CD4-positive, alpha-beta memory T cell (primary cell): ENCODE measurements at places on chromosomes 1 and 21.

DNA sequence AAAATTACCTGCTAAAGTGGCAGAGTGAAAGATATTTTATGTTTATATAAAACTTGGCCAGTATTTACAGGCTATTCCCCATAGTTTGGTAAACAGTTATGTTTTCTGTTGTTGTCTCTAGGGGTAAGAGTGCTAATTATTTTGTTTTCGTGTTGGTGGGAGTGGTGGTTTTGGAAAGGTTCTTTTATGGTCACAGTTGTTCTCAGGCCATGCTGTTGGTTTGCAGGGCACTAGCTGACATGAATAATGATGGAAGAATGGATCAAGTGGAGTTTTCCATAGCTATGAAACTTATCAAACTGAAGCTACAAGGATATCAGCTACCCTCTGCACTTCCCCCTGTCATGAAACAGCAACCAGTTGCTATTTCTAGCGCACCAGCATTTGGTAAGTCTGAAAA lies 92.5 kb downstream of the ITSN1 start:
- no peak for DNase-seq

- no peak for DNase-seq
Measured at GRCh38 chr1:31931593-31932225, 6.5 kb downstream of the PTP4A2 start.

DNA sequence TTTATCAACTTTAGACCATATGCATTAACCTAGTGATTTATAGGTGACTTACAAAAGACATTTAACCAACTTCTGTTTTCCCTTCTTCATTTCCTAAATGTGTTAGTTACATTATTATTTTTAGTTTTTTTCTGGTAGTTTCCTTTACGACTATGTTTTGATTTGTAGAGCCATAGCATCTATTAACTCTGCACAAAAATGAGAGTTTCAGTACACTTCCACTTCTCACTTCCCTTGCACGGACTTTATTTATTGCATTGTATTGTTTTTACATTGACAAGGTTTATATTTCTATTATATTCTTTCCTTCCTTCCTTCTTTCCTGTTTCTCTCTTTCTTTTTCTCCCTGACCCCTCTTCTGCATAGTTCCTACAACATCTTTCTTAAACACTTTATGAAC lies 14.7 kb downstream of the PKN2 start:
- DNase-seq, result no peak

GRCh38 chr1:206700445-206701036 lies 15.8 kb downstream of the MAPKAPK2 start:
- no peak for DNase-seq

- no peak for DNase-seq
Measured at GRCh38 chr1:116861137-116861536, 48.6 kb upstream of the PTGFRN start.

- no peak for DNase-seq
Measured at GRCh38 chr1:234238060-234238459, 135.2 kb upstream of the COA6 start.

DNA sequence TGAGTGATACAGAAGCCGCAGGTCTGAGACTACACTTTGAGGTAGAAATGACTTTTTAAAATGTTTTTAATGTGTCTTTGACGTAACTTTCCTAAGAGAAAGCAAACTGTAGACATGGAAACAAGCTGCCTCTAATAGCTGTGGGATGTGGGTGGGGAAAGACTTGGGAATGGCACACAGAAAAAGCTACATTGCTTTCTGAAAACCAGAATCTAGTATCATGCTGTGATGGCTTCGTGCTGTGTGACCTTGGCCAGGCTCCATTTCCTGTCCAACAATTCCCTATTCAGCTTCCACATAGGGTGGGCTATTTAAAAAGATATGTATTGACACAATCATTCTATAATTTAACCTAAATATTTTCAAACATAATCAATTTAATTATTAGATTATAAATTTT lies 909.1 kb downstream of the NCAM2 start:
- no peak for DNase-seq

DNA sequence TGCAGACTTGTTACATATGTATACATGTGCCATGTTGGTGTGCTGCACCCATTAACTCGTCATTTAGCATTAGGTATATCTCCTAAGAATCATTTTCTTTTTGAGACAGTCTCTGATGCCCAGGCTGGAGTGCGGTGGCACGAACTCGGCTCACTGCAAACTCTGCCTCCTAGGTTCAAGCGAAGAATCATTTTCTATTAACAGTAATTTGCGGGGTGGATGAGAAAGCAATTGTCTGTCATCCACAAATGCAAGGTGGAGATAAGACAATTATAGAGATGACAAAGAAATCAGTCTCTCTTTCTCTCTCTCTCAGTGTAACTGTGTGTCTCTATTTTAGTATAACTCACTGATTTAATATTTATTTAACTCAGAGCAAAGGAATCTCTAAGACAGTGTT lies 131.0 kb upstream of the KIAA1614 start:
- no peak for DNase-seq

DNA sequence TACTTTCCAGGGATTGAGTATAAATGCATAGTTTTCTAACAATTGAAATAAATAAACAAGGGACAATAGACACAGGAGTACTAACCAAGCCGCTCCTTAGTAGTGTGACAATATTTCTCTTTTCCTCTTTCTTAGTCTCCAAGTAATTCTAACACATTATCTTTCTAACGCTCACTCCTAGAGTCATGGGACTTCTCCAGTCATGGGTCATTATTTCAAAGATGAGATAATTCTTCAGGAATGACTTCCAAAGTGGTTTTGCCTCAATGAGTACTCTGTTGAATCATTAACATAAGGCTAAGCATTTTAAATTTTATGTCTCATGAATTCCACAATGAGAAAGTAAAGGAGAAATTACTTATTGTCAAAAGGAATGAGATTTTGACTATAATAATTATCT lies 605.8 kb upstream of the ADAMTS5 start:
- DNase-seq, result no peak

- DNase-seq, result no peak
Measured at GRCh38 chr1:24931468-24932231, 1.6 kb upstream of the RUNX3 start.

GRCh38 chr1:7681401-7681800 lies 89.7 kb upstream of the VAMP3 start:
- DNase-seq, result no peak

DNA sequence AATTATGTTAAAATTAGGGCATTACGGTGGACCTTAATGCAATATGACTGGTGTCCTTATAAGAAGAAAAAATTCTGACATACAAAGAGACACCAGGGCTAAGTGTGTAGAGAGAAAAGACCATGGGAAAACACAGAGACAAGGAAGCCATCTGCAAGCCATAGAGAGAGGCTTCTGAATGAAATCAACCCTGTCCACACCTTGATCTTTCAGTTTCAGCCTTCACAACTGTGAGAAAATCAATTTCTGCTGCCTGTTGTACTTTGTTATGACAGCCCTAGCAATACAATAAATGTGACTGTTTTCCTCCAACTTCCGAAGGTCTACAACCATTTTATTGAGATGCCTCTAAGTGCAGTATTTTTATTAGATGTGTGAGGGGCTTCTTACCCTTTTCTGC lies 1407.2 kb downstream of the MRPL39 start:
- DNase-seq, result no peak

- no peak for DNase-seq
Measured at GRCh38 chr1:239960366-239960765, 131.3 kb upstream of the FMN2 start.

- no peak for DNase-seq
Measured at GRCh38 chr1:67880056-67880601, 46.9 kb upstream of the GNG12 start.

- no peak for DNase-seq
Measured at GRCh38 chr1:154777781-154778180, 92.3 kb downstream of the KCNN3 start.

DNA sequence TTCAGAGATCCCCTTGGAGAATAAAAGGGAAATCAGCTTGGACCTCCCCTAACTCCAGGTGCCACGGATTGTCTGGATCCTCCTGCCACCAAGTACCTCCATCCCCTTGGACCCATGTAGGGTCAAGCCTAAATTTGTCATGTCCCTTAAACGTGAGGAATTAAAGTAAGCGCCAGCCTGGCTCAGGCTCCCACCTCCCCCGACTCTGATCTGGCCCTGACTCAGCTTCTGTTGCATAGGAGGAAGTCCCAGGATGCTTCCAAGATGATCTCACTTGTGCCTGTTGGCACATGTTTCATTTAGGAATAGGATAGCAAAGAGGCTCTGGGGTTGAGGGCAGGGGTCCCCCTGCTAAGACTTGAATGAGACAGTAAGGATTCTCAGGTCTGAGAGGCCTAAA lies 231.9 kb upstream of the JUN start:
- DNase-seq, result no peak

GRCh38 chr1:172326136-172326535 lies 94.3 kb upstream of the C1orf105 start:
- DNase-seq, result no peak

- DNase-seq, result no peak
Measured at GRCh38 chr1:36389999-36390398, 4.3 kb upstream of the STK40 start.
